ENCODE measurements at places on chromosomes 1 and 21.
A peak's percentile ranks its signal among the peaks of the same experiment; 100 is the strongest.

DNA sequence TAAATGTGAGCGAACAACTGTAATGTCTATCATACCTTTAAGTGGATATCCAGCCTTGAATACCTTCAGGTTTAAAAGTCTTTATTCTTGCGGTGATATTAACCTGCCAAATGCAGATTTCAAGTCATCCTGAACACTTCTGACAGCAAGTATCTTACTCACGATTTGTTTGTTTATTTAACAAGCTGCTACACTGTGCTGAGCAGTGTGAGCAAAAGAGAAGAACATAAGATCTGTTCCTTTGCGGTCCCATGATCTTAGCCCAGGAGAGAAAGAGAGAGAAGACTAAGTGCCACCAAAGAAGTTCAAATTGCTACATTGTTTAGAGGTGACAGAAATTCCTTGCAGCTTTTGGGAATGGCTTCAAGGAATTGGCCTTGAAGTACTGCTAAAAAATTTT lies 9.5 kb upstream of the IL24 start:
- DNase-seq: no peak

- no peak for DNase-seq
Observed at GRCh38 chr1:199449221-199449620, 578.3 kb upstream of the NR5A2 start.

DNA sequence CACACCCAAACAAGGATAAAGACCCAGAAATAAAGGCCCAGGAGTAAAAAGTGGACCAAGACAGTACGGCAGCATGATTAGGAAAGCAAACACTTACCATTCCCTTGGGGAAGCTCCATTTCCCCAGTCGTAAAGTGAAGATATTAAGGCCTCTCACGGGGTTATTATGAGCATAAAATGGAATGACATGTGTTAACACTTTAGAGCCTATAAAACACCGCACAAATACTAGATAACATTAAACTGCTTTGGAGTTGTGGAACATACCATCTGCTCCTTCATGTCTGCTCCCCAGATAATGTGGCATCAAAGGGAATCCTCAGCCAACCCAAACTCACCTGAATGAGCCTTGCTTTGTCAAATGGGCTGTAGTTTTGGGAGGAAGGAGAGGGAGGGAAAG lies 8.9 kb upstream of the ITLN2 start:
- DNase-seq: no peak

GRCh38 chr1:167599957-167600581 lies 30.0 kb upstream of the RCSD1 start:
- DNase-seq: peak; percentile 63

DNA sequence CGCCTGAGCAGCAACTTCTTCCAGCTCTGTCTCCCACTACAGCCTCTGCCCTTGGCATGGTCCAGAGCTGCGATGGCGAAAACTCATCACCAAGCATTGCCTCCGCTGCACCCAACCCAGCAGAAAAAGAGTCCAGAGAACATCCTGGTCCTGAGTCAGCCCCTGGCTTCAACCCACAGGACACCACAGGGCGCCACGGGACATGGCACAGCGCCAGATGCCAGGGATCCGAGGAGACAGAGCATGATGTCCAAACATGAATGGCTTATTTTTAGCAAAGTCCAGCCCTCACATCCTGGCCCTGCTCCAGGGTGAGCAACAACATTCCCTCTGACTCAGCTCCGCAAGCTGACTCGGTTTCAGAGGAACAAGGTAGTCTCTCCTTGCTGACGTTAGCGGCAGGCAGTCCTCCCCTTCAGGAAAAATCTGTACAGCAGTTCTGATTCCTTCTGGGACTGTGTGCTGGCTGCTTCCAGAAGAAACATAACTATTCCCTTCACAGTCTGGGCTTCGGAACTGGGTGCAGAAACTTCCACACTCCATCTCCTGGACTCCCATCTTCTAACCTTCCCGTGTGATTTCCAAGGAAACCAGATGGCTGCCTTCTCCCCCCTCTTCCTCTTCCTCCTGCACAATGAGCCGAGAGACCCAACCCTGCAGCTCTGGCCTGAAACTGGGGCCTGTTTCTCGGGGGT lies 131.3 kb downstream of the TOMM20 start:
- DNase-seq: no peak

All from activated CD4-positive, alpha-beta T cell treated with anti-CD3 and anti-CD28 coated beads for 36 hours (primary cell).